ENCODE measurements at places on chromosomes 16 and 17.

- no peak for DNase-seq
Observed at GRCh38 chr17:53626286-53626685, 196.4 kb upstream of the KIF2B start.

DNA sequence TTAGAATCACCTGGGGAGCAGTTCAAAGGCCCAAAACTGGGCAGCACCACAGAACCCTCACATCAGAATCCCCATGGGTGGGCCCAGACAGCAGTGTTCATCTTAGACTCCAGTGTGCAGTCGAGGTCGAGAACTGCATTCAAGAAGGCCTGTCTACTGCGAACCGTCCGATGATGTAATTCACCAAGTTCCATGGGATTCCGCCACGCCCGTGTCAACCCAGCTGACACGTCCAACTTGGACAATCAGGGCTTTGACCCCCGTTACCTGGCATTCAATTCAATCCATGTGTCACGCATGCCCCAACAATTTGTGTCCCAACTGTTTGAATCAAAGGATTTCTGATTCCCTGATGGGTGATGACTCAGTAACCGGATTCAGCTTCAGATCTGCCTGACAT lies 9.2 kb downstream of the HSBP1 start:
- DNase-seq: no peak

DNA sequence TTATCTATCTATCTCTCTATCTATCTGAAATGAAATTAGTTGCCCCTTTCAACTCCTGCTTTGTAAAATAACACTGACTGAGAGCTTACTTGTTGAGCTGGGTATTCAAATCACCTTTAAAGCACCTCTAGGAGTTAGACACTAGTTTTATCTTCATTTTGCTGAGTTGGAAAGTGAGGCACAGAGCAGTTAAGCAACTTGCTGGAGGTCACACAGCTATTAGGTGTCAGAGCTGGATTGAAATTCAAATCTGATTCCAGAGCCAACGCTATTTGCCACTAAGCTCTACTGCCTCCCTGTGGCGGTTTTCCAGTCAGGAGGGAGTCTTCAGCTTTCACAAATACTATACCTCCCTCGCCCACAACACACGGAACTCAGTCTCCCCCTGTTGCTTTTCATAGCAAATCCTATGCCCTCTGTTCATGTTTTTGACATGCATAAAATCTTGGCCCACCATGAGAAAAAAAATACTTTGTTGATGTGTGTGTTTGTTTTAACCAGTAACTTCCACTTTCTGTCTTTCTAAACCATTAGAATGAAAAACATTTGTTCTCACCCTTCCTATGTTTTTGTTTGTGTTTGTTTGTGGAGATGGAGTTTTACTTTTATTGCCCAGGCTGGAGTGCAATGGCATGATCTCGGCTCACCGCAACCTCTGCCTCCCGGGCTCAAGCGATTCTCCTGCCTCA lies 74.8 kb upstream of the SMURF2 start:
- peak; percentile 14 for DNase-seq

DNA sequence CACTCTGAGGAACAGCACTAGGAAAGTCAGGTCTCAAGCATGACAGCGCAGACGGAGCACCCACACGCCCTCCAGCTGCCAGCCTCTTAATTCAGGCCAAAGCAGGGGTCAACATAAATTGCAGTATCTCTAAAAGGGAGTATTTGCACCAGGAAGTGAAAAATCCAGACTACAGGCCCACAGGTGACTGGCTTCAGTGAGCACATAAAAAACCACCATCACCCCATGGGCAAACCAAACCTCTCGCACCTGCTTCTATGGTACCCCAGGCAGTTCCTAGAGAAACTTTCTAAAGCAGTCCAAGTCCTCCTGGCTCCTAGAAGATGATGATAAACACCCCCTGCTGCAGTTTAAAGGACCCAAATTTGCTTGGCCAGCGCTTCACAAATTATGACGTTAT lies 129.8 kb downstream of the ZNF423 start:
- DNase-seq: no peak

GRCh38 chr16:66964049-66964448 lies 3.0 kb downstream of the CES3 start:
- no peak for DNase-seq

- no peak for DNase-seq
Observed at GRCh38 chr16:84438971-84439696, 65.3 kb downstream of the MEAK7 start.

DNA sequence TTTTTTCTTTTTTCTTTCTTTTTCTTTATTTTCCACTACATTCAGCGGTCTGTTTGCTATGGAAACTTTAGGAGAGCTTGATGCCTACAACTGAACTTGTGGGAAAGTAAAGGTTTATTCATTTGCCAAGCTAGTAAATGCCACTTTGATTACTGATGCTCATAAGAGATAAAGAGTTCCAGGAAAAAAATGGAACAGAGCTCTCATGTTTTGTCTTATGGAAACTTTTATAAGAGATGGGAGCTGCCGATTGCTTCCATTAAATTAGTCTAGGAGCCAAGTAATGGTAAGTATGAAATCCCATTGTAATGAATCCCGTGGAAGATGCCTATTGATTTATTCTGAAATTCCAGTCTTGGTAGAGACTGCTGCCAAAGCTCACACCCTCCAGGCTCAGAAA lies 7.1 kb downstream of the ANKFN1 start:
- no peak for DNase-seq

GRCh38 chr16:1832838-1833454 lies 5.9 kb downstream of the FAHD1 start:
- DNase-seq: no peak

Data from stimulated activated CD8-positive, alpha-beta memory T cell treated with anti-CD3 and anti-CD28 coated beads, Interleukin-7, amount 100 ng/mL, for 1 hour (primary cell).